RCC 7860 (cell line): ENCODE measurements at places on chromosomes 6 and 20.

DNA sequence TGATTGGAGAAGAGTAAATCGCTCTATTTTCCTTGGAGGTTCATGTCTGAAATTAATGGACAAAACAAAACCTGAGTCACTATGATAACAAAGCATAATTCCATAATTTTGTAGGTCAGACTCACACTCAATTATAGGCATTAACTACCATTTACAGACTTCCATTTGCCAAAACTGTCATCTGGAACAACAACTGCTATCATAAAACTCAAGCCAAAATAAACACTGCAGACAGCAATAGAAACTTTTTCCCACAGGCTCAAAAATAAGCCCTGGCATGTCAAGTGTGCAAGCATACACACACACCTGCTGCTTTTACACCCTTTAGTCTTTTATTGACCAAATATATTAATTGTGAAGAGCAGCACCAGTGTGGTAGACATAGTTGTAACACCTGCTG, 7.1 kb downstream of the MRPS10 start:
- DNase-seq, result no peak

DNA sequence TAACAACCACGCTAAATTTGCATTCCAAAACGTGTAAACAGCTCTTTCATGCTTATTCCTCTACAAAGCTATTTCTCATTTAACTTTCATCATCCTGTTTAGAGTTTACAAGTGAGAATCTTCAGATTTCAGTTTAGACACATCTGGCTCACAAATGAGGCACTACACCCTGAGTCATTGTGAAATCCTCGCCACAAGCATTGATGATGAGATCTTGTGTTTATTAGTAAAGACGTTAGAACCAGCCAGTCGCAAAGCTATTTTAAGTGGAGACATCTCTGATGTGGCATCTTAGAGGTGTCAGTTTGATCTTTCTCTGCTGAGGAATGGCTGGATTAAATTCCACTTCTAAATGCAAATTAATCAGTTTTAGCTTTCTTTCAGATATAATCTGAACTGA, 8.3 kb upstream of the ISM1 start:
- DNase-seq, result no peak

GRCh38 chr6:53794137-53794719, 577 bp upstream of the LRRC1 start:
- peak; percentile 63 for DNase-seq

DNA sequence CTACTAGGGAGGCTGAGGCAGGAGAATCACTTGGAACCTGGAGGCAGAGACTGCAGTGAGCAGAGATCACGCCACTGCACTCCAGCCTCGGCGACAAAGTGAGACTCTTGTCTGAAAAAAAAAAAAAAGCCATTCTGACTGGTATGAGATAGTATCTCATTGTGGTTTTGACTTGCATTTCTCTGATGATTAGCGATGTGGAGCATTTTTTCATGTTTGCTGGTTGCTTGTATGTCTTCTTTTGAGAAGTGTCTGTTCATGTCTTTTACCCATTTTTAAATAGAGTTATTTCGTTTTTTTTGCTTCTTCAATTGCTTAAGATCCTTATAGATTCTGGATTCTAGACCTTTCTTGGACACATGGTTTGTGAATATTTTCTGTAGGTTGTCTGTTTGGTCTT, 103.5 kb upstream of the SIM1 start:
- DNase-seq, result no peak

- DNase-seq, result no peak
Measured at GRCh38 chr6:88661136-88661535, 302.3 kb downstream of the RNGTT start.

DNA sequence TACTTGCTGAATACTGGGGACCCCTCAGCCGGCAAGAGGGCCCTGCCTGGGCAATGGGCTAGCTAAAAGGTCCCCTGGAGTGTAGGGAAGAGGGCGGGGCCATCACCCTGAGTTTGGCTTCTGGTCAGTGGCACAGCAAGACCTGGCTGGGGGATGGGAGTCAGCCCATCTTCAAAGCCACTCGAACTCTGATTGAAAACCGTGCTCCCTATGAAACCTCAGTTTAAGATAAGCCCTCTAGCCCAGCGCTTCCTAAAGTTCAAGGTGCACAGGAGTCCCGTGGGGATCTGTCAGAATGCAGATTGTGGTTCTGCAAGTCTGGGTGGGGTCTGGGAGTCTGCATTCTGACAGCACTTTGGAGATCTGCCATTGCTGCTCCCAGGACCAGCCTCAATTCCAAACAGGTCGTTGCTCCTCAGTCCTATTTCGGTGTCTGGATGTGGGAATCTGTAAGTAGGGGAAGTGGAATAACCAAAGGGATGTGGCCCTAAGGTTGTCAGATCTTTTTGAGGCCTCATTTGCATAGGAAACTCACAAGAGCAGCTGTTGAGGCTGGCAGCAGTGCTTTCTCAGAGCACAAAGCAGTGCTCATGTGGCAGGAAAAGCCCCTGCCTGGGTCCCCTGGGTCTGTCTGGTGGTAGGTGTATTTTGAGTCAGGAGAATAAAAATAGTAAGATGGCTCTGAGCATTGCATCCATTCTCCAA, 85.3 kb upstream of the SCP2D1 start:
- DNase-seq, result no peak

GRCh38 chr20:62923669-62924441, 2.5 kb downstream of the DIDO1 start:
- no peak for DNase-seq

DNA sequence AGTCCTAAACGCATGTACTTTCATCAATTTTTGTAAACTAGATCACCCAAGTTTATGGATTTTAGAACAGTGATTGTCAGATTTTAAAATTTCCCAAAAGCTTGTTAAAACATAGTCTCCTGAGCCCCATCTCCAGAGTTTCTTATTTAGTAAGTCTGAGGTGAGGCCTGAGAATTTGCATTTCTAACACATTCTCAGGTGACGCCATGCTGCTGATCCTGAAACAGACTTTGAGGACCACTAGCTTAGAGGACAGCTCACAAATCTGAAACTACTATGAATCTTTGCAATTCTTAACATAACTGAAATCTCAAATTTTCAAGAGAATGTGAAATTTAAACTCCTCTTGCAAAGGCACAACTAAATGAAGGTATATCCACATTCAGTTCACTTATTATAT, 37.8 kb upstream of the MLIP start:
- DNase-seq, result no peak

- DNase-seq, result peak; percentile 29
Measured at GRCh38 chr6:73854998-73855718, 159.2 kb downstream of the CD109 start.

- no peak for DNase-seq
Measured at GRCh38 chr20:22452442-22453011, 131.8 kb downstream of the FOXA2 start.

GRCh38 chr6:31468311-31468710, 29.6 kb upstream of the MICB start:
- no peak for DNase-seq

- no peak for DNase-seq
Measured at GRCh38 chr6:5150551-5151075, 65.5 kb downstream of the PPP1R3G start.

- DNase-seq, result no peak
Measured at GRCh38 chr20:1403624-1404023, 10.8 kb upstream of the FKBP1A start.

DNA sequence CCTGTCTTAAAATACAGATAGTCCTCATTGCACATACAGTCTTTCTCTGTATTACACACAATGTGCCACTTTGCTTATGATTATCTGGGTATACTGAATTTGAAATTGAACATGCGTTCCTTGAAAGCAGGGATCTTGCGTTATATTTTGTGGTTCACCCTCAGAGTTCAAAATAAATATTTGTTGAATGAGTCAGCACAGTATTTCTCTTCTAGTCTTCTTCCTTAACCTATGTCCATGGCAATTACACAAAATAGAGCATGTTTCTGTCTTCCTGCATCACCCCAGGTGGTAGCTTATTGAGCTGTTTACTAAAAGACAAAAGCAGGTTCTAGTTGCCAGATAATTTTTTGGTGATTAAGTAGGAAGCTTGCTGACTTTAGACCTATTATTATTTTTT, 272.9 kb upstream of the FERMT1 start:
- peak; percentile 58 for DNase-seq

GRCh38 chr6:21441386-21441785, 152.2 kb upstream of the SOX4 start:
- DNase-seq, result no peak

DNA sequence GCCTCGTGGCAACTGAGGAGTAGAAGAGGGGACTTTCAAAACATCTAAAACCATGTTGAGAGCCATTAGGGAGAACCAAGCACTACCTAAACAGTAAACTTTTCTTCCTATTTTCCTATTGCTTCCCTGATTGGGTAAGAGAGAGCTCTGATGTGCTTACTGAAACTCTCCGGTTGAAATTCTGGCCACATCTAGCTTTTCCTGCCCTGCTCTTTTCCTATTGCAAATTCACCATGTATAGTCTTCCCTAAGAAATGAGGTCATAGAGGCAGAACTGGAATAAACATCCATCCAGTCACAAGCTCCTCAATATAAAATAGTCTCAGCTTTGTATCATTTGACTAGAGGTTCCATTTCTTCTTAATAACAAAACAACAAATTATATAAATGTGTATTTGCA, 199.5 kb upstream of the CNR1 start:
- DNase-seq, result no peak

GRCh38 chr6:13273931-13274706, 54.2 kb downstream of the TBC1D7 start:
- peak; percentile 64 for DNase-seq

- no peak for DNase-seq
Measured at GRCh38 chr6:127550403-127550802, 26.6 kb upstream of the C6orf58 start.

GRCh38 chr6:156863504-156863903, 86.3 kb downstream of the ARID1B start:
- DNase-seq, result no peak

DNA sequence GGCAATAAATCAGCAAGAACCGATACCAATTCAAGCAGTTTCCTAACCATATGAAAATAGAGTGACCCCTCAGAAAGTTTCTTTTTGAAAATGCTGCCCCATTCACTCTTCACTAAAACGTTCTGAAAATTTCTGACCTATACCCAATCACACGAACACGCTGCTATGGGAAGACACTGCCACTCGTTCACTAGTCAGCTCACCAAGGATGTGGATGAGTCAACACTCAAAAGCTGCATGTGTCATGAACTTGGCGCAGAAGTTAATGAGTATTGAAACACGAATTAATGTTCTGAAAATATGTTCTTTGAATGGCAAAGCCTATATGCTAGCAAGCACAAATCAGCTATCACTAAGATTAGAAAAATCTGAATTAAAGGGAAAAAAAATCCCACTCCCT, 84.2 kb downstream of the PREP start:
- peak; percentile 69 for DNase-seq

GRCh38 chr6:44431118-44431725, 43.7 kb downstream of the CDC5L start:
- peak; percentile 33 for DNase-seq

DNA sequence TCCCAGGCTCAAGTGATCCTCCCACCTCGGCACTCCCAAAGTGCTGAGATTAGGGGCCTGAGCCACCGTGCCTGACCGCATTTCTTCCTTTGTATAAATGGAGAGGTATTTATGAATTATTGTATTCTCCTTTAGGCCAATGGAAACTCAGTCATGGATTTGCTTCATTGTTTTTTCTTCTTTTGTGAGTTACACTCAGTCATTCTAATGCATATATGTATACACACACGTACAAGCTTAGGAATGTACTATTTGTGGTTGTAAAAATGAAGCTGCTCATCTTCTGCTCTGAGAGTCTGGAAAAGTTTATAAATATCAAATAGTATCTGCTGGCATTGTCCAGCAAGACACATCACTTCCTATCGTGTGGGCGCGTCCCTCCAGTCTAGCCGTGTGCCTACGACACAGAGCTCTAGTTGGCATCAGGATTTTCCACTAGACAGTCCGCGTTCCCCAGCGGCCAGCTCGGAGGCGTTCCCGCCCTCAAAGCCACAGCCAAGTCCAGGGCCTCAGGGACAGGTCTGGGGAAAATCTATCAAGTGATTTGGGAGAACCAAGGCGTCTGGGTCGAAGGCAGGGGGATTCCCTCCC, 215.2 kb downstream of the NFATC2 start:
- DNase-seq, result peak; percentile 29

DNA sequence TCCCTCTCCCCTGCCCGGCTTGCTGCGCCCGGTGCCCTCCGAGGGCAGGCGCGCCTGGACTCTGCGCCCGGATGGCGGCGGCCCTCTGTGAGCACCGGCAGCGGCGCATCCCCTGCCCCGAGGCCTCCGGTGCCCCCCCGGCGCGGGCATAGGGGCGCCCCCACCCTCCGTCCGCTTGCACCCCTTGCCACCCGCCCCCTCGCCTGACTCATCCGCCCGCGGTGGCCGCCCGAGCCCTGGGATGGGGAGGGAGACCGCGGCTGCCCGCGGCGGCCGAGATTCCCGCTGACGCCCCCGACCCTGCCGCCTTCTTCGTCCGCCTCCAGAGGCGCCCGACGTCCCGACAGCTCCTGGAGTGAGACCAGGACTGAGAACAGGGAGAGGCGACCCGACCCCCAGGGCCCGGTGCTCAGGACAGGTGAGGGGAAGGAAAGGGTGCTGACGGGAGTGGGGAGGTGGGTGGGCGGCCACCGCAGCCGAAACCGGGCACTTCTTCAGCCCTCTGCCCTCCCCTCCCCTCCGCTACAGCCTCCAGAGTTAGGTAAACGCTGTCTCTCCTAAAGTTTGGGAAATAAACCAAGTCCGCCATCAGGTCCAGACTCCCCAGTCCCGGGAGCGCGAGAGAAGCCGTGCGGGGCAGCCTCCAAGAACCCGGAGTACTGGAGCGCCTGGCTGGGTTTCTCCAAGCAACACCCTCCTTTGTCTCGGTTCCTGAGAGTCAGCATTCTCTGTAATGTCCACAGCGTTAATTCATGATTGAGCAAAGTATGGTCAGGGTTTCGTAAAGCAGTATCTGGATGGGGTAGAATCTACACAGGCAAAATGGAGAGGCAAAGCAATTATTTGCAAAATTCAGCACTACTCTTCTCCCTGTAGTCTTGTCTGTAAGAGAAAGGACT, 539 bp downstream of the TMEM200A start:
- no peak for DNase-seq
